ENCODE measurements at places on chromosomes 12 and 14.

DNA sequence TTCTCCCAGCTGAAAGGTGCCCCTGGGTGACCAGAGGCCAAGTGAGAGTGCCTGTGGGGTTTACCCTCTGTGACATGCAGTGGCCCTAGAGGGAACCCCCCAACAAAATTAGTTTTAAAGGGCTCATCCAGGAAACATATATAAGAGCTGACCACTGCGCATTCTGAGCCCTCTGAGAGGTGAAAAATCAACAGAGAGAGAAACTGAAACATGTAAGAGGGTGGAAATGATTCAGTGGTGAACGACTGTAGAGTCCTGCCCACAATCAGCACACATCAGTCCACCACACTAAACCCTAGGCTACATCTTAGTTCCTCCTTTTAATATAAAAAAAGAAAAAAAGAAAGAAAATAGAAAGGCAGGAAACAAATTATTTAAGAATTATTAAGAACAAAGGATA is 21.0 kb upstream of the ACSM4 start:
- DNase-seq, result no peak

DNA sequence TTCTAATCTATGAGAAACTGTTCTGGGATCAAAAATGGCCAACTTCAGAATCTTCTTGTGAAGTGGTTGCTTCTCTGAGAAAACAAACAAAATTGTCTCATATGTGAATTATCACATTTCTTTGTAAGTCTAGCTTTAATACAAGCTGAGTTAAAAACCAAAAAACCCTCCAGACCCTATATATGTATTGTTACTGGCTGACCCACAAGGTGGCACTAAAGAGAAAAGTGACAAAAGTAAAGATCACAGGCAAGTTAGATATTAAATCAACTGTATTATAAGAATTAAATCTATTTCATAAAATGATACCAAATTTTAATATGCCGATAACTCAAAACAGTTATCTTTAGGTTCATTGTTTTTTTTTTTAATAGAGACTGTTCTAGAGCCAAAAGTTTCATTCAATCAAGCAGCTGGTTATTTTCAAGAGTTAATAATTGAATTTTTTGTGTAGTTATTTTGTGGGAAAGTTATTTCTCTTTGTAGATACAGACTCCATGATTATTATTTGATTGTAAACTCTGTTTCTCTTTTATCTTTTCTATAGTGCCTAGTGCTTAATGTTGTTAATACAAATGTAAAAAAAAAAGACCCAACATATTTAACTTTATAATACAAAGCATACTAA is 7.5 kb upstream of the TRHDE start:
- no peak for DNase-seq

GRCh38 chr12:115570069-115570777 is 707.3 kb downstream of the MED13L start:
- DNase-seq, result no peak

GRCh38 chr14:36655571-36655962 is 6.1 kb upstream of the PAX9 start:
- no peak for DNase-seq

- no peak for DNase-seq
Measured at GRCh38 chr14:74784634-74785033, 21.5 kb downstream of the YLPM1 start.

DNA sequence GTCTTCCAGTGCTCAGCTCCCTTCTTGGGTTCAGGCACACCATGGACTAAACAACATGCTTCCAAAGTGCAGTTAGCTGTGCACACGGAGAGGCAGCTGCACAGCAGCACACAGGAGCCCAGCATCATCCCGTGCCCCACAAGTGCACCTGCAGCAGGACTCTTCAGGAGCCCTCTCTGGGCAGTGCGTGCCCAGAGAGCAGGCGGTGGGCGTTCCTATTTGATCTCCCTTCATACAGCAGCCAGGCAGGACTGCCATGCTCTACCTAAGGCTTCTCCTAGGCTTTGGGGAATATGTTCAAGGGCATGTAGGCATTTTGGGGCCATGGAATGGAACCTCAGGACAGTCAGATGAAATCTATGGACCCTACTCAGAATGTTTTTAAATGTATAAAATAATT is 35.5 kb downstream of the ANO2 start:
- no peak for DNase-seq

DNA sequence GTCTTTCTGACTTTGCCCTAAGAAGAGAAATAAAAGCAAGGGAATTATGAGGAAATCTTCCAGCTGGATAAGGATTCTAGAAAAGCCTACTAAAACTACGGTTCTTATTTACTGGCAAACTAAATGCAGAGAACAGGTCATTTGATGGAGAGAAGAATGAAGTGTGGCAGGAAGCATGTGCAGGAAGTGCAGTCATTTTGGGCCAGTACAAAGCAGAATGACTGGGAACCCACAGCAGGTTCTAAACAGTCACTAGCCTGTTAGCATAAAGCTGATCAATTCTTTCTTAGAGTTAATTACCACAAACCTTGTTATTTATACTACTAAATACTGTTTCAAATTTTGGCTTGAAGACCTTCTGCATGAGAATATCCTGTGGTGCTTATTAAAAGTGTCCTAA is 36.7 kb downstream of the CFAP54 start:
- no peak for DNase-seq

DNA sequence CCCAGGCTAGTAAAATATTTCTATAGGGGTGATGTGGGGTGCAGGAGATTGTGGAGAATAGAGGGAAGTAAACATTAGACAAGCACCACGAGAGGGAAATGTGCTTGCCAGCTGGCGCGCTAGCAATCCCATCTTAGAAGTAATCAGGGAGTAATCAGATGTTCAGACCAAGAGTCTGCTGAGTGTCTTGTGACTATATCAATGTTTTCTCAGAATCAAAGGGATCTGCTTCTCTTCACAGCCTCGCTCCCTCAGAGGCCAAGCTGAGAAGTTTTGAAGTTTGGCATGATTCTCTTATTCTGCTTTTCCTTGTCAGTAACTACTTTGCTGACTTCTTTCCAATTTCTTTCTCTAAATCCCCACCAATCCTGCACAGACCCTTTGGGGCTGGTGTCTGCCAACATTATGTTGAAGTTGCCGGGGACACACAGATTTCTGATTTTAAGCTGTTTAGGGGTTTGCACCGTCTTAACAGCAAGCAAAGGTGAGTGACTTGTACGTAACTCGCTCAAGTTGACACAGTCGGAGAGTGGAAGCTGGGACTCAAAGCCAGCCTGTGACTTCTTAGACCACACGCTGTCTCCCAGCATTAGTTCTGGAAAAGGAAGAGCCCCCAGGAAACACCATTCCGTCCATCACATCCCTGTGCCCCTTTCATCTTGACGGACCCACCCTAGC is 22.0 kb upstream of the TSPAN9 start:
- DNase-seq, result no peak

GRCh38 chr12:121996050-121996944 is 25.4 kb upstream of the BCL7A start:
- no peak for DNase-seq

DNA sequence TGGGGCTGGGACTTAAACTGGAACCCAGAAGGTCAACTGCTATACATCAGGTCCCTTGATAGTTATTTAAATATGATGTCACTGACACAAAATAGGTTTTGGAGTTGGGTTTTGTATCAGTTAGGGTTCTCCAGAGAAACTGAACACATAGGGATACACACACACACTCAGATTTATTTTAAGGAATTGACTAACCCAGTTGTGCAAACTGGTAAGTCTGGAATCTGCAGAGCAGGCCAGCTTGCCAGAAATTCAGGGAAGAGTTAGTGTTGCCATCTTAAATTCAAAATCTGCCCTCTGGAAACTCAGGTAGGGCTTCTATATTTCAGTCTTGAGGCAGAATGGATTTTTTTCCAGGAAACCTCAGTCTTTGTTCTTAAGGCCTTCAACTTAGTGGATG is 36.9 kb downstream of the MAPK1IP1L start:
- DNase-seq, result no peak

GRCh38 chr12:99111600-99111999 is 466.5 kb downstream of the APAF1 start:
- DNase-seq, result no peak

DNA sequence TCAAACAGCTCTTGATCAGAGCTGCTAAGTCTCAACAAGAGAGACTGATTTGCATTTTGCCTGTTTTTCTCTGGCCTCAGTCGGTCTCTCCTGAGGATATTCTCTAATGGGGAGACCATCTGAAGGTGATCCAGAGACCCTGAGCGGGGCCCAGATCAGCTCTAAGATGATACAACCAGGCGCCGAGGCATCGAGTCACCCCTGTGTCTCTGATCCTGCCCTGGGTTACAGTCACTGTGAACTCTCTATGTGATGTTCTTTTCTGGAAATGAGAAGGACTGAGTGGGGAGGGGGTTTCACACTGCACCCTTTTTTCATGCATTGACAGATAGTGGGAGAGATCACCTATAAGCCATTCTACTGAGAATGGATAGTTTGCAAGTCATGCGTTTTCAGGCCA is 247.6 kb upstream of the PWP1 start:
- DNase-seq, result no peak

DNA sequence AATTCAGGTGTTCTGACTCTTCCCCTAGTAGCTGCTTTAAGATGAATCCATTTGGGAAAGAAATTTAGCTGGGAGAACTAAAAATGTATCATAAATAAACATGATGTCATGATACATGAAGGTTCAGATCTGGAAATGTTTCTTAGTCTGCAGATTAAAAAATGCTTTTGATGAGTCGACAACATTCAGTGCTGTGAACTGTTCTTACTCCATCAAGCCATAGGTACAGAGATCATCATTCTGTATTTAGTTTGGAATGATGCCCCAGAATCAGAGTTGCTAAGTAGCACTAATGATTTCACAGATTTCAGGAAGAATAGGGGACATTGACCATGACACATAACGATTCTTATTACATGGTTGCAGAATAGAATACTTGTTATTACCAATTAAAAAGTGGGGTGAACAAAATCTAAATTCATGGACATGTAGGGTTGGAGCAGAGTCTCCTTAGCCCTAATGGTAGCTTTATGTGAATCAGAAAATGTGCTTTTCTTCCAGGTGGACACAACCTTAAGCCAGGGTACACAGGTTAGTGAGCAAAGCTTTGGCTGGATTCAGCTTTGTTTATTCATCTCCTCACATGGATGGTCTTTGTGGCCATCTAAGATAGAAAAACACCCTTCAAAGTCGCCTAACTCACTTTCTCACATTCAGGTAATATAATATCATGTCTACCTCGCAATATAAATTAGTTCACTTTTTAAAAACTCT is 205.4 kb upstream of the SEL1L start:
- DNase-seq, result no peak

GRCh38 chr12:38155526-38156496 is 160.8 kb upstream of the ALG10B start:
- no peak for DNase-seq

GRCh38 chr12:26271889-26272492 is 76.6 kb downstream of the SSPN start:
- no peak for DNase-seq

Data from cortex of kidney (tissue), 1 donor.